ENCODE measurements at places on chromosomes 5 and 9.

DNA sequence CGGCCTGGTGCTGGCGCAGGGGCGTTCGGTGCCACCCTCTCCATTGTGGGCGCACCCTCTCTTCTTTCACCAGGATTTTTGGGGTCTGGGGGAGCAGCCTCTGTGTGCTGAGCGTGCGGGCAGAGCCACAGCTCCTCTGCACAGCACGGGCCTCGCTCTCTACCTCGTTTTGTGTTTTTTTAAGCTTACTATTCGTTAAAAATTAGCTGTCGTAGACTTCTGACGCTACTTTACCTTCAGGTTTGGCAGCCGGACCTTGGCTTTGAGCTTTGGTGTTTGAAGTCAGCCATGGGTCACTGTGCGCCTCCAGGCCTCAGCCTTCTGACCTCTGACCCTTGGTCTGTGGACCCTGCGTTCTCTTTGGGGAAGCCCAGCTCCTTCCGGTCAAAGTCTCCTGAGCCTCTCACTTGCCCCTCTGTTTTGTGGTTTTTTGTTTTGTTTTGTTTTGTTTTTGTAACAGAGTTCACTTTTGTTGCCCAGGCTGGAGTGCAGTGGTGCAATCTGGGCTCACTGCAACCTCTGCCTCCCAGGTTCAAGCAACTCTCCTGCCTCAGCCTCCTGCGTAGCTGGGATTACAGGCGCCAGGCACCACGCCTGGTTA lies 88.2 kb upstream of the CACNA1B start:
- no peak for DNase-seq

DNA sequence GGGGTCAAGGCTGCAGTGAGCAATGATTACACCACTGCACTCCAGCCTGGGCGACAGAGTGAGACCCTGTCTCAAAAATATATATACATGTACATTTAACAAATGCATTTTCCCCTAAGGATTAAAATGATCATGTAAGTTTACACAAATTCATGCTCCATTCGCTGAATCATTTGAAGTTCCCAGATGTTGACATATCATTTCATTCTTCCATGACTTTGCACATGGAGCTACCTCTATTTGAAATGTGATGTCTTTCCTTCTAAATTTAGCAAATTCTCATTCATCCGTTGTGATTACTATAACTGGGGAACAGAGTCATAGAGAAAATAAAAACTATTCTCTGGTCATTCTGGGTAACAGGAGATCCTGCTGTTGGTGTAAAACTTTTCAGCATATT lies 10.6 kb downstream of the PTGER4 start:
- DNase-seq: no peak

- no peak for DNase-seq
Measured at GRCh38 chr9:127505396-127506116, 54.2 kb downstream of the LRSAM1 start.

DNA sequence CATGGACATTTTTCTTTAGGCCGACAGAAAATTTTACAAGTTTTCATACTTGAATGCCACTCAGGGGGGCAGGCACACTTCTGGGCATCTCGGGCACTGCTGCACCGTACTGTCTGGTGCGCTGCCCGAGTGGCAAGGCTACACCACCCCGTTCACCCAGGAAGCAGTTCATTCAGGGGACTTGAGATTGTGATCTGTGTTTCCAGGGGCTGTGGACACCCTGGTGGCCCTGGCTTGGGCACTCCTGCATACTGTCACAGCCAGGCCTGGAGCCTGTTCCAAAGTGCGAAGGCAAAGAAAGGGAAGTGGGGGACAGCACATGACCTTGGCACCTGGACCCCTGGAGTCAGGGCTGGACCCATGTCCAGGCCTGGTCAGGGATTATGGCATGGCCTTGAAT lies 197.6 kb downstream of the PAX5 start:
- DNase-seq: no peak

GRCh38 chr5:109693535-109694400 lies 4.0 kb downstream of the MAN2A1 start:
- no peak for DNase-seq

DNA sequence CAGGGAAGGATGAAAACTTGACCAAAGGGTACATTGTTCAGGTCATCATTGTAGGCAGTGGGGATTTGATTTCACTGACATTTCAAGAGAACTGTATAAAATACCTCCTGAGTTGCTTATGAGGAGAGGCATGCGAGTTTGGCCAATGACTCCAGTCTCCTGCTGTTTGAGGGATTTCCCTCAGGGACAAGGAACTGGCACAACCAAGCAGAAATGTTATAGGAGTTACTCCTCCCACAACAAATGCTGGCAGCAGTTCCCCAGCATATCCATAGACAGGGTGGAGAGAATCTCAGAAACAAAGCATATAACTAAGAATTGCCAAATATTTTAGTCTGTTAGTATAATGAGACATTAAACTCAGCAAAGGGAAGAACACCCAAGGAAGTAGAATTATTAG lies 47.2 kb upstream of the FBXL7 start:
- no peak for DNase-seq

GRCh38 chr5:55031492-55031891 lies 7.4 kb downstream of the GZMK start:
- DNase-seq: no peak

GRCh38 chr5:99544356-99544755 lies 615.5 kb upstream of the CHD1 start:
- DNase-seq: no peak

DNA sequence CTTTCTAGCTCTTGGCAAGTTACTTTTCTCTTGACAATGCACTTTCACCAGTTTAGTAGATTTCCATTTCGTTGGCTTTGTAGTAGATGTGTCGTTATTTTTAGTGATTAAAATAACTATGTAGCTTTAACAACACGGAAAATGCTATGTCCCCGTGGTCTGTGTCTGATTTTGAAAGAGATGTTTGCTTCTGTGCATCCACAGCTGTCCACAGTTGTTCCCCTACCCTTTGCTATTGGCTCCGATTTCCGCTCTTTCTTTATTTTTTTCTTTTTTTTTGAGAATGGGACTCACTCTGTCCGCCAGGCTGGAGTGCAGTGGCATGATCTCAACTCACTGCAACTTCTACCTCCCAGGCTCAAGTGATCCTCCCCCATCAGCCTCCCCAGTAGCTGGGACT lies 533.9 kb downstream of the IRX1 start:
- DNase-seq: no peak

DNA sequence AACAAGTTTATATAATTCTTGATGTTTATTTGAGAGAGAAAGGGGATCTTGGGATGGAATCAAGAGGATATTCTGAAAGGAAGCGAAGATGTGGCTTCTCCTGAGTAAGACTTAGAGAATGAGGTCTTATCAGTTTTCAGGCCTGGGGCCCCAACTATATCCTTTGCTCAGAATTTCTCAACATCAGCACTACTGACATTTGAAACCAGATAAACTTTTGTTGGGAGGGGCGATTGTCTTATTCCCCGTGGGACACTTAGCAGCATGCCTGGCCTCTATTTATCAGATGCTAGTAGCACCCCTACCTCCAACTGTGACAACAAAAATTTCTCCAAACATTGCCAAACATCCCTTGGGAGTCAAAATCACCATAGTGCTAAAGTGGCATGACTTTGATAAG lies 567.7 kb downstream of the MAT2B start:
- DNase-seq: no peak

DNA sequence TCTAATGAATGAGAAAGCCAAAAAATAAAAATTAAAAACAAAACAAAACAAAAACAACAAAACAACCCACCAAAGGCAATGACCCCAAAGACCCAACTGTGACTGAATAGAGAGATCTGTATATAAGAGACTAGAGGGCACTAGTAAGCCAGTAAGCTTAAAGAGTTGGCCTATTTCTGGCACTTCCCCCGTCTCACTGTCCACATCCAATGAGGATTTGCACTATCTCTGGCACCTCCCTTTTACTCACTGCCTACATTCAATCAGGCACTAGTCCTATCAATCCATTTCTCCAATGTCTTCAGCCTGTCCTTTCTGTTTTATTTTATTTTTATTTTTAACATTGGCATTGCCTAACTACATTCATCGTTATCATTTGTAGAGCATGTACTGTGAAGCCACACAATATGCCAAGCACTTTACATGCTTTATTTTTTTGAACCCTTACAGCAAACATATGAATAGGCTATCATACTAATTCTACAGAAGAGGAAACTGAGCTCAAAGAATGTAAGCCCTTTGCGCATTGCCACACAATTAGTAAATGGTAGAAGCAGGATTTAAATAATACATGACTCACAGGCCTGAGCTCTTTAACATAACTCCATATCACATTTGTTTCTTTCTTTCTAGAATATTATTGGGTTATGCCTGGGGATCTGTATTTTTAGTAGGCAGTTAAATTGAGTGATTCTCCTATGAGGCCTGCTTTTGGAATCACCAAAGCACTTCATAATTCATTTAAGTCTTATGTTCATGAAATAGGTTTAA lies 70.0 kb downstream of the C6 start:
- no peak for DNase-seq

DNA sequence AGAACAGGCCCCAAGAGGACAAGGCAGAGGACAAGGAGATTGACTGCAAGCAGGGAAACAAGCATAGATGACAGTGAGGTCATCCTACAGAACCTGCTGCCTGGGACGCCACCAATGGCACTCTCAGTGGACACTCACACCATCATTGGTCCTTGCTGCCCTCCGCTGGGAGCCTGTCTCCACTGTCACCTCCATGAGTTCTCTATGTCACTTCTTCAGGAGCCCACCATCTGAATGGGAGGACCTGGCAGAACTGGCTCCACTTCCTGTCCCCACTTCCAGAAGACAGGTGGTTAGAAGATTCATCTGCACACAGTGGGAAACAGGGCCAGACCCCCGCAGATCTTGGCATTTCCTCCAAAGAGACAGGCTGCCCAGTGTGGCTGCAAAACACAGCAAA lies 188.9 kb downstream of the HSD17B3 start:
- no peak for DNase-seq

DNA sequence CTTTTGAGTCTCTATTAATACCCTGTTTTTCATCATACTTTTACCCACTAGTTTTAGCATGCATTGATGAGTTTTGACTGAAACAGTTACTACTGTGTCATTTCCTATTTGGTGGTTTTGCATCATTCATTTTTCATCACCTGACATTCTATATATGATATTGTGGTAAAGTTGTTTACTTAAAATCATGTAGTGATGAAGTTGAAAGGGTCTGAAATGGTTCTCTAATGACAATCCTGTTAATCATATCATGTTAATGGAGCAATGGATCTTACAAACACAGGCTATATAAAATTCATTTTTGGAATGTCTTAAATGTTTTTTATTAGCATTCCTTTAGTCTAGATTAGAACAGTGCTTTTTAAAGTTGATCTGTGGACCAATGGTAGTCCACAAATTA lies 84.1 kb downstream of the ERBIN start:
- no peak for DNase-seq

GRCh38 chr9:133634081-133634691 lies 2.0 kb upstream of the DBH start:
- DNase-seq: no peak

DNA sequence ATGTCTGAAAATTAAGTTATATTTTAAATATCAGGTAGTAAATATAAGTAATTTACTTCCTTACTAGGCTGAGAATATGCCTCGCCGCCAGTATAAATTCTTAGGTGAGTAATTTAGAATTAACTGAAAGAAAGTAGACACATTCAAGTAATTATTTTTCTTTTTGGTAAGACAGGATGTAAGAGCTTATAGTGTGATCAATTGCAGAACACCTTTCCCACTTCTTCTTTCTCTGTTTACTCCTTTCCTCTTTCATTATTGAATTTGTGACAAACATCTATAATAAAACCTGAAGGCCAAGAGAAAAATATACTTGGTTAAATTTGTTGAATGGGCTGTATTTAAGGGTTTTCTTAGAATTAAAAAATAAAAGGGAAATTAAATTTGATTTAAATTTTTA lies 195.1 kb upstream of the CDKN2B start:
- no peak for DNase-seq

GRCh38 chr5:128736553-128736952 lies 198.5 kb upstream of the FBN2 start:
- DNase-seq: no peak

DNA sequence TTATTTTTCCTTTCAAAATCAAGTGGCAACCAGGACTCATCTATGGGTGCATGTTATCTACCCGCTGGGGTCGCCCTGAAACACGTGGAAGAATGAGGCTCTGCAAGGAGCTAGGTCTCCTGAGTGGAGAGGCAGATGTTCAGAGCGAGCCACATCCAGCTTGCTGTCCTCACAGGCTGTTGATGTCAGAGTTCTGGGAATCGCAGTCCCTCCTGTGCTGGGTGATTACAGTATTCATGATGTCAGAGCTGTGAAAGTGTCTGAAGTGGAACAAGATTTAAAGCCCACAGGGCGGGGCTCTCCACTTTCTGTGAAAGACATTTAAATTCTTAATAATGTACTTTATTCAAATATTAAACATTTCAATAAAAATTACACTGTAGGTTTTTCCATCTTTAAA lies 24.4 kb upstream of the LMX1B start:
- no peak for DNase-seq

- DNase-seq: no peak
Measured at GRCh38 chr9:89609426-89610006, 4.7 kb downstream of the GADD45G start.

DNA sequence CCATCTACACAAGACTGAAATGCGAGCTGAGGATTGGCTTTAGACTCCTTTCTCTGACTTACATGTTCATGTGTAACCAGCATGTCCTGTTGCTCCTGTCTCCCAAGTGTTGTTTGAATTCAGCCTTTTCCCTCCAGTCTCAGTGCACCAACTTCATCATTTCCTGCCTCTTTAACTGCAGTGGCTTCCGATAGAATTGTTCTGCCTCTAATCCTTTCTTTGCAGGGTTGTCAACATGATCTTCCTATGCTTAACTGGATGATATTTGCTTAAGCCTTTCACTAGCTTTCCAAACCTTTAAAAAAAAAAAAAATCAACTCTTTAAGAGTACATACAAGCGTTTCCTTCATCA lies 6.7 kb upstream of the FYB1 start:
- DNase-seq: no peak

- no peak for DNase-seq
Measured at GRCh38 chr5:169964246-169964645, 16.0 kb downstream of the INSYN2B start.

- DNase-seq: no peak
Measured at GRCh38 chr5:150397782-150398721, 14.7 kb downstream of the CD74 start.

GRCh38 chr5:160486573-160486972 lies 64.9 kb downstream of the PTTG1 start:
- no peak for DNase-seq

DNA sequence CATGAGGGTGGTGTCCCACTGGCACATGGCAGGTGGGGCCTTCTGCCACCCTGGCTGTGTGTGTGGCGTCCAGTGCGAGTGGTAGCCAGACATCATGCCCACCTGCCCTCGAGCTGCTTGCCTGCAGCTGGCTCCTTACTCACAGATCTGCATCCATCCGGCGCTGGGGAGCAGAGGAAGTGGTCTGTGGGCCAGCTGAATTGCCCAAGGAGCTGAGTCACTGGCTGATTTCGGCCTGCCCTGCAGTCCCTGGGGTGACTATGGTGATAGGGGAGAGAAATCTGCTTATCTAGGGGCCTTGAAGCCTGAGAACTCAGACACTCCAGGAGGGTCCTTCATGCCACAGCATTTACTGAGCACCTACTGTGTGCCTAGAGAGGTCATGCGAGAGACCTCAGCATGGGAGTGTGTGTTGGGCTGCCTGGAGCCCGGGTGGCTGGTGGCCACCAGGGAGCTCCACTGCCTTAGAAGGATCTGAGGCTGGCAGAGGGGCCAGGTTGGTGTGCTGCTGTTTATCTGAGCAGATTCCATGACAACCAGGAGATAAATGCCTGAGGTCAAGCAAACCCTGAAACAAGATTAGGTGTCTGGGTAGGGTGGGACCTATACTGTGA lies 57.1 kb downstream of the SLC22A5 start:
- peak; percentile 41 for DNase-seq

- DNase-seq: no peak
Measured at GRCh38 chr9:30505311-30505710, 1879.1 kb upstream of the ACO1 start.

All from stimulated activated CD8-positive, alpha-beta memory T cell treated with anti-CD3 and anti-CD28 coated beads, Interleukin-2, amount 100 ng/mL, for 1 hour (primary cell).